CD4-positive, alpha-beta T cell (primary cell): ENCODE measurements at places on chromosomes 1 and 21.
A peak's percentile ranks its signal among the peaks of the same experiment; 100 is the strongest.

DNA sequence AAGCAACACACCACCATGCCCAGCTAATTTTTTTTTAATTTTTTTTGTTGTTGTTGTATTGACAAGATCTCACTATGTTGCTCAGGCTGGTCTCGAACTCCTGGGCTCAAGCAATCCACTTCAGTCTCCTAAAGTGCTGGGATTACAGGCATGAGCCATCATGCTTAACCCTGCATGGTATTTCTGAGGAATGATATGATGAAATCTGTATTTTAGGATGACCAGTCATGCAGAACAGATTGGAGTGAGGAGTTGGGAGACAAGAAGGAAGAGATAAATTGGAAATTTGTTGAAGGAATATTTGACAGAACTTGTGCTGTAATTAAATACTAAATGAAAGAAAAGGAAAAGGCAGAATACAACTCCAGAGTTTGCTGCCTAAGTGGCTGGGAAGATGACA, 4.7 kb upstream of the NDUFS5 start:
- no peak for DNase-seq

GRCh38 chr1:110083866-110084226, 13.4 kb upstream of the ALX3 start:
- no peak for DNase-seq

DNA sequence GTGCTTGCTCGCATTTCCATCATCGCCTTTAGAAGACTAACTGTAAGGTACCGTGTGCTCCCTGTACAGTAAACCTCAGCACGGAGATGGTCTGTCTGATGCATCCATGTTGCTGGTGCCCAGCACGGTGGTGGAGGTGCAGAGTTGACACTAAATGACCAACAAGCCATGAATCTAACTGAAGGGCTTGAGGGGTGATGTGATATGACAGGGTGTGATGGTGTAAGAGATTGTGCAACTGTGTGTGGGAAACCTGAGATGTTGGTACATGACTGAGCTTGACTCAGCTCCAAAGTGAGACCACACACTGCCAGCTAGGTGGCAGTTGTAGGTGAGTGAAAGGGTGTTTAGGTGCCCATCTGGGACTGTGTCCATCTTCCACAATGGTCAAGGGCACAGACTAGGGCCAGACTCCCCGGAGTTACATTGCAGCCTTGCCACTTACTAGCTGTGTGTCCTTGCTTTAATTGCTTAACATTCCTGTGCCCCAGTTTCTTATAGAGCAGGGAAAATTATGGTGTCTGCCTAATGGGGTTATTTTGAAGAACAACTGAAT, 21.4 kb downstream of the SLC2A1 start:
- peak; percentile 25 for DNase-seq

DNA sequence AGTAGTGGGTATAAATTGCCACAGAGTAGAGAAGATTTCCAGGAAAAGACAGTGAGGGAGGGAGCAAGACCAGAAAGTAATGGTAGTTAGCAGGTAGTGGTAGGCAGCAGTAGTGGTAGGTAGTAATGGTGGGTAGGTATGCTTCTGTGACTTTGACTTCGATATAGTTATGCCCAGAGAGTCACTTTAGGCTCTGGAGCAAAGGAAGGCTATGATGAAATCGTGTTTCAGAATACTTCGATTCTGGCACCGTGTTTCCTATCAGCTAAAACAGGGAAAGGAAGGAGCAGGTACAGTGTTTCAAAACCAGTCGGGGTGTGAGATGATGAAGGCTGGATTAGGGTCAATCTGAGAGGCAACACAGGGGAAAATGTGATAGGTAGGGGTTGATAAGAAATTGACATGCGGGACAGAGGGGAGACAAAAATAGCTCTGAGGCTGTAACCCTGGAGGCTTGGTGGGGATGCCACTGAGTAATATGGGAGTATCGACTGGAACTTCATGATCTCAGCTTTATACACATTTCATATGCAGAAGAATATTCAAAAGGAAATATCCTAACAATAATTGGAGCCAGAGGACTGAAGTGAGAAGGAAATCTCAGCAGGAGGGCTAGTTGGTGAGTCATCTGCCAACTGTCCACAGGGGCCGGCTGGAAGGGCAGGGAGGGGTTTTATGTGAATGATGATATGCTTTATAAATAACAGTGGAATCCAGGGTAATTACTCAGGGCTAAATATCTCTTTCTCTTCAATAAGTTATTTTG, 25.2 kb upstream of the TRIM45 start:
- DNase-seq: no peak

GRCh38 chr21:31629972-31630711, 29.4 kb upstream of the SOD1 start:
- no peak for DNase-seq
